ENCODE measurements at places on chromosomes 4 and X. TPM values are rescaled to one million over a fixed set of nuclear protein-coding genes. Genes with fewer than 3 reads are reported as not detected.

The TMEM31 gene
- not detected for total RNA-seq

The TRAM1L1 gene
- total RNA-seq = 0.51 TPM

The LRP2BP gene
- total RNA-seq = 0.51 TPM

The RTL5 gene
- total RNA-seq = 0.13 TPM

The FAM156A gene
- total RNA-seq = 4.9 TPM

The NDNF gene
- 1.8 TPM for total RNA-seq

The F8A3 gene
- total RNA-seq = 1.4 TPM

The SPANXA1 gene
- total RNA-seq = not detected

The RENBP gene
- 10.1 TPM for total RNA-seq

The CCNB3 gene
- total RNA-seq = 0.13 TPM

The IGSF1 gene
- total RNA-seq = 0.25 TPM
